HepG2 (cell line): ENCODE measurements at places on chromosomes 3 and 15. TPM values are rescaled to one million over a fixed set of nuclear protein-coding genes. Genes with fewer than 3 reads are reported as not detected.

DNA sequence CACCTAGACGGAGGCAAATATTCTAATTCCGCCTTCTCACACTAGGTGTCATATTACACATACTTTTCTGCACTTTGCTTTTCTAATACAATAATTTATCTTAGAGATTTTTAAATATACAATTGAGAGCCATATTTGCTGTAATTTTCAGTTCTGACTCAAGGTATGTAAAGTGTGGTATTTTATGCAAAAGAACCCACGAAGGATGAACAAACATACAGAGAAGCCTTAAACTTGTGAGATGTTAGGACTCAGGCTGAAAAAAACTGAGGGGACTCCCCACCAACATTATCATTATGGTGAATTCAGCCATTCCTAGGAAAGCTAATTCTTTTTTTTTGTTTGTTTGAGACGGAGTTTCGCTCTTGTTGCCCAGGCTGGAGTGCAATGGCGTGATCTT, 9.6 kb downstream of the ZBTB11 start:
- DNase-seq = no peak

GRCh38 chr3:197300361-197300760, 1.9 kb upstream of the DLG1 start:
- DNase-seq = no peak

Gene SMAD6
- total RNA-seq = 2.6 and 4.4 TPM in 2 replicates

Gene AMOTL2
- total RNA-seq = 11.5 and 17.3 TPM in 2 replicates

Gene SYNPR
- total RNA-seq = 0.04 TPM in 1 of 2 replicates, not detected in the other
